ENCODE measurements at places on chromosomes 12 and 14.

DNA sequence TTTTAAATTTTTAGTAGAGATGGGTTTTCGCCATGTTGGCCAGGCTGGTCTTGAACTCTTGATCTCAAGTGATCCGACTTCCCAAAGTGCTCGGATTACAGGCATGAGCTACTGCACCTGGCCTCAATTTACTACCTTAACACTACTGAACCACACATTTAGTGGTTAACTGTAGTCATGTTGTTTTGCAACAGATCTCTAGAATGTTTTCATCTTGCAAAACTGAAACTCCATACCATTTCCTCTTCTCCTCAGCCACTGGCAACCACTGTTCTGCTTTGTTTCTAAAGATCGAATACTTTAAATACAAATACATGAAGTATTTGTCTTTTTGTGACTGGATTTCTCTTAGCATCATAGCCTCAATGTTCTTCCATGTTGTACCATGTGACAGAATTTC, 15.4 kb upstream of the SMCO2 start:
- no peak for DNase-seq

GRCh38 chr12:41008472-41008871, 179.6 kb upstream of the PDZRN4 start:
- no peak for DNase-seq

- DNase-seq, result no peak
Observed at GRCh38 chr14:90836692-90837063, 20.4 kb upstream of the TTC7B start.

GRCh38 chr12:25886396-25886795, 72.1 kb upstream of the RASSF8 start:
- DNase-seq, result no peak

- no peak for DNase-seq
Observed at GRCh38 chr12:104216521-104216924, 944 bp downstream of the TXNRD1 start.

- peak; percentile 31 for DNase-seq
Observed at GRCh38 chr14:38207736-38208617, at the start of gene SSTR1. SSTR1 (plus strand) TSS chr14:38207904; CDS start chr14:38209390, 1,486 bp downstream.

DNA sequence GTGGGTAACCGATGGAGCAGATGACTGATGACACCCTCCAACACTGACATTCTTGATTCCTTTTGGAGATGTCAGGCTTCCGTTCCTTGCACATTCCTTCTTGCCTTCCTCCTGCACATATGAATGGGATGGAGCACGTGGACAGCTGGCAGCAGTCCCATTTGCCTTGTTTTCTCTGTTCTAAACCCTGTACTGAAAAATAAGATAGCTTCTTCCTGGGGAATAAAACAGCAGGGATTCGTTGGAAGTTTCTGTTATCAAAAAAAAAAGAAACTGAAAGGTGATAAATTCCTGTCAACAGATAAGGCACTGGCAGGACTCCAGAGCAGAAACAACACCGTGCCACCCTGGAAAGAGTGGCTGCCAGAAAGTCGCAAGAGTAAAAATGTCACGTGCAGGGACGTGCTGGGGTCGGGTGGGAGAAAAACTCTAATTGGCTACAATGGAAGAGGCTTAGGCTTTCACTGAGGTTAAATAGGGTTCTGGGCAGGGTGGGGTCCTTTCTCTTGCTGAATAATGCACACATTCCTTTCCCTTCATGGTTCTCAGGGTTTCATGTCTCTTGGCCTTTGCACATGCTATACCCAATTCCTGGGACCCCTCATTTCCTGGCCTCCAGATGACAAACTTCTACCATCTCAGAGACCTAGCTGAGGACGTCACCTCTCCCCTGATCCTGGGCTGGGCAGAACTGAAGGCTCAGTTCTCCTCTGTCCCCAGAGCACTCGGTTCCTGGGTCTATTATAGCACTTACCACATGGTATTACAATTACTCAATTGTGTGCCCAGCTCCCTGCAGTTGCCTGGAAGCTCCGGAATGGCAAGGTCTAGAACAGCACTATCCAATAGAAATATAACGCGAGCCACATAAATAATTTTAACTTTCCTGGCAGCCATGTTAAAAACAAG, 7.0 kb upstream of the NUAK1 start:
- no peak for DNase-seq

- DNase-seq, result peak; percentile 76
Observed at GRCh38 chr12:101939856-101940265, 62.5 kb downstream of the DRAM1 start.

GRCh38 chr14:56413721-56414120, 165.9 kb upstream of the TMEM260 start:
- no peak for DNase-seq

DNA sequence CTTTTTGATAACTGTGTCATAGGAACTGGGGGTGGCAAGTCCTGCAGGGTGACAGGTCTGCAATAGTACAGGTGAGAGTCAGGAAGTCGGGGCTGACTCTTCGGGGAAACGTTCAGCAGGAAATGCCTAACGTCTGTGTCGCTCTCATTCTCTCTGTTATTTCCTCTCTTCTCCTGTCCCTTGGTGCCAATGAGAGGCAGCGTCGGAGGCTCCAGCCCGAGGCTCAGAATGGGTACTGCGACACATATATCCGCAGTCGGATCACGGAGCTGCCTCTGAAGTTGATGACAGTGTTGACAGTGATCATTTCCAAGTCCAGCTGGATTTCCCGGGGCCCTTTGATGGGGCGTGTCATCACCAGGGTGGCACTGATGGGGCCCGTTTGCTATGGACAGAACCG, 2.7 kb upstream of the TC2N start:
- DNase-seq, result no peak

DNA sequence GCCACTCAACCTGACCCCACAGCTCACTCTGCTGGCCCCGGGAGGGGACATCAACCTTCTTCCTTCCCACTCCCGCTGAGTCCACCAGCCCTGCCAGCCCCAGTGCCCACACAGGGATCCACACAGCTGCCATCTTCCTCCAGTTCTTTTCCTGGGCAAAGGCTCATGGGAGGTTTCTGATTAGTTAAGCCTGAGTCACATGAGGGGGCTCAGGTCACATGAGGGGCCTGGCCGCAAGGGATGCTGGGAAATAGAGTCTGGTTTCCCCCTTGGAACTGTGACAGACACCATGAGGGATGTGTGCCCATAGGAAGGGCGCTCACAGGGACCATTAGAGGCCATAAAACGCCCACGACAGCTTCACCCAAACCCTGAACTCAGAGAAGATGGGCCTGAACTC, 228.7 kb upstream of the SFSWAP start:
- no peak for DNase-seq

GRCh38 chr12:105348142-105348541, 17.7 kb downstream of the C12orf75 start:
- DNase-seq, result no peak

- peak; percentile 76 for DNase-seq
Observed at GRCh38 chr12:54251667-54252284, 28.1 kb downstream of the CBX5 start.

DNA sequence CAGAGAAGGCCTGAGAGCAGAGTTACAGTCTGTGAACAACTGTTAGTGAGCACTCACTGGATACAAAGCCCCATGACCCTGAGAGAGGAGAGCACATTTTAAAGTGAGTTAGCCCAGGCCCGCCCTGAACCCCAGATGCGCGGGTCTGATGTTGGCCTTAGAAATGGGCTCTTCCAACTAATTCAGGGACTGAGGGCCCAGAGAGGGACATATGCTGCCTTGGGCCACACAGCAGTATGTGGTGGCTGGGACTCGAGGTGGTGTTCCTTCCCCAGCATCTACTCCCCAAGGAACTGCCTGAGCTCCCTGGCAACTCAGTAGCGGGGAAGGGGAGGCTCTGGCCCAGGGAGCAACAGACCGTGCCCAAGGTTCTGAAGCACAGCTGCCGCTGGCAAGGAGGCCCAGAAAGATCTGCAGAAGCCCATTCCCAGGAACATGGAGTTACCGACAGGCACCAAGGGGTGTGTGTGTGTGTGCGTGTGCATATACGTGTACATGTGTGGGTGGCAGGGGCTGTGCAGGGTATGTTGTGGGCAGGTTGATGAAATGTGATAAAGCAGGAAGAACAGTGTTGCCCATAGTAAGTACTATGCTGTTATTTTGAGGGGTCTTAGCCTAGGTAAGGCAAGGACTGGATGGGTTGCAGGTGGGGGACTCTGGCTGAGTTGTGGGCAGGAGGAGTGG, 40.5 kb downstream of the KRT80 start:
- no peak for DNase-seq

DNA sequence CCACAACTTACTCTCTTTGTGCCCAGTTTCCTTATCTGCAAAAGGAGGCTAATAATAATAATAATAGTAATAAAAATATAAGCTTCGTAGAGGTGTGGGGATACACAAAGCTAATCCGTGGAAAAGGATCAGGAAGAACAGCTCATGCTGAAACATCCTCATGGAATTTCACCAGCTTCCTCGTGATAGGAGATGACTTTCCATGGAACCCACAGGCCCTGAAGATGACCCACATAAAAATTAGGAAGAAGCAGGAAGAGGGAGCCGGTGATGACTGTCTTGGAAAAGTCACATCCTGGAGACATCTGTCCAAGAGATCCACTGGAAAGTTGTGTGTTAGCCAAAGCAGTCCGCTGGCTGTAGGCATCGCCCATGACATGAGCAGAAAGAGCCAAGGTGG, 31.9 kb upstream of the FZD10 start:
- no peak for DNase-seq

DNA sequence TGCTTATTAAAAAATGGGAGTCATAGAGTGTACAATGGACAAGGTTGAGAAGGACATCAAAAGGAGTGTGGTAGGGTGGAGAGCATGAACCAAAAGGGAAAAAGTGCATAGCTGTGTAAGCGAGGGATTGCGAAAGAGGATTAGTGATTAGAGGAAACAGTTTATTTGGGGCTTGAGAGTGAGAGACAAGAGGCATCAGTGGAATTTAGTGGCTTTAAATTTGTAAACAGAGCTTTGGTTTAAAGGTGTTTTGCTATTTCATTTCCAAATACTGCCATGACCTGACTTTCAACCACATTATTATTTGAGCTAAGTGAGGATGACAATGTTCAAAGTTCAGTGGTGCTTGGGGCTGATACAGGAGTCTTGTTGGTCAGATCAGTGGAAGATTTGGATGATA, 53.4 kb downstream of the SLC16A7 start:
- DNase-seq, result no peak

DNA sequence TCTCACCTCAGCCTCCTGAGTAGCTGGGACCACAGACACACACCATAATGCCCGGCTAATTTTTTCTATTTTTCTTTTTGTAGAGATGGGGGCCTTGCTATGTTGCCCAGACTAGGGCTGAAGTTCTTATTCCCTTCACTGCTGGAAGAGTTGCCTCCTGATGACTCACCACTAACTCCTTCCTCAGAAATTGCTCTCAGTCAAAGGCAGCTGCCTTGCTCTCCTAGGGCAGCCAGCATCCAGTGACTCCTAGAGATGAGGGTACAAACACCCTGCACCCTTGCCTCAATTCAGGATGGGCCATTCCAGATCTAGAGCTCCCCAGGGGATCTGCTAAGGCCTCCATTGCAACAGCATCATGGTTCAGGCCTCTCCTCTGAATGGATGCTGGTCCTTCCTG, 54.0 kb upstream of the RASSF8 start:
- DNase-seq, result peak; percentile 54

- DNase-seq, result no peak
Observed at GRCh38 chr12:11920231-11920630, 150.5 kb upstream of the BCL2L14 start.

DNA sequence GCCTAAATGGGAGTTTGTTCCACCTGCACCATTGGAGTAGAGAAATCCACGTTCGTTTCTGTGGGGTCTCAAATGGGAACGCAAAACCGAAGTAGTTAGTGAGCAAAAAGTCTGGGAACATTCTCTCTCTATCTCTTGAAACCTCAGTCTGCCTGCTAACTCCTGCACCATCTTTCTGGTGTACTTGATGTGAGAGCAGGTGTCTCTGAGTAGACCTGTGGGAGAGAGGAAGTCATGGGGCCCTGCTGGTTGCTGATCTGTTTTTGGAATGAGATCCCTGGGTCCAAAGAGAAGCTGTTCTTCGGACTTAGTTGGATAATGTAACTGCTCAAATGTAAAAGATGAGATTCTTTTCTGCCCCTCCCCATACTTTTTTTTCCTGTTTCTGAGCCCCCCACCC, 57.3 kb downstream of the MAX start:
- DNase-seq, result no peak

DNA sequence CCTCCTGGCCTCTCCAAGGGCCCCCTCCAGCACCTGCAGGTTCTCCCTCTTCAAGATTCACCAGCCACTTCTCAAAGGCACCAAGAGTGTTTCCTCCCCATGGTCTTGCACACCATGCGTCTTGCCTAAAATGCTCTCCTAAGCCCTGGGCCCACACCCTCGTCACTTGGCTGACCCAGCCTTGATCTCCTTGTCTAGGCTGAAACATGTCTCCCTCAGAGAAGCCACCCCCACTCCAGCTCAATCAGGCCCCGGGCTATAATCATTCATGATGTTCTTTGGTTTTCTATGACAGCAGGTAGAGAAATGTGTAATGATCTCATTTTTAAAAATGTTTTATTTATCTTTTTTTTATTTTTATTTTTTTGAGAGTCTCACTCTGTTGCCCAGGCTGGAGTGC, 88.1 kb downstream of the EFCAB11 start:
- no peak for DNase-seq

DNA sequence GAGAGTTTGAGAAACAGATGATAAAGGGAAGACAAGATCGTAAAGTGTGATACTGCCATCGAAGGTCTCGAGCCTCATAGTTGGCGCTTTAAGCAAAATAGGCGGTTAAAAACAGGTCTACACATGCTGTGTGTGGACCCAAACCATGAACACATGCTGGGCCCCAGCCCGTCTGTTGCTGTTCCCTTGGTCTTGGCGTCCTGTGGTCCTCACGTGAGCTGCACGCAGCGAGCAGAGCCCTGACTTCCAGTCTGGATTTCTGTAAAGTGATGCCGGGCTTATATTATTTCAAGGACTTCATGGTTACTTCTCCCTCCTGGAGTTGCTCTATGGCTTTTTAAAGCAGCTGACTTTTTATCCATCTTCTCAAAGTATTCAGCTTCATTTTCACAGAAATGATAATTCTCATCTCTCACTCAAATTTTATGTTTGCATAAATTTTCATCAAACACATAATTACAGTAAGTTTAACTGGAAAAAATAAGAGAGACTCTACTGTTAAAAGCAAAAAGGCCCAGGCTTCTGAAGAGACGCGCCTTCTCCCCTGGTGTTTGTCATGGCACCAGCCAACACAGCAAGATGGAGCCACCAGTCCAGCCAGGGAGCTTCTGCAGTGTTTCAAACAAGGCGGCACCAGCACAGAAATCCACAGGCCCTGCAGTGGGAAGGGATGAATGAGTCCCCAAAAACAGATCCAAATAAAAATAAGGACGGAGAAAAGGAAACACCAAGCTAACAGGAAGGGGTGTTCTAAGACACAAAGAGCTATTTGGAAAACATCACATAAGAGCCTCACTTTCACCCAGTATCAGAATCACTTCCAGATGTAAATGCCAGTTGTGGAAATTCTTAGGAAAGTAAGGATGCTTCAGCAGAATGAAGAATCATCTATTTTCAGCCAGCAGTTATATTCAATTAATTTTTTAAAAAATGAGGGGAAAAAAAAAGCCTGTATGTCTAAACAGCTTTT, 24.9 kb downstream of the SFSWAP start:
- DNase-seq, result no peak

- DNase-seq, result no peak
Observed at GRCh38 chr12:92259291-92259690, 113.6 kb upstream of the BTG1 start.

- no peak for DNase-seq
Observed at GRCh38 chr14:82915381-82915780, 1381.7 kb upstream of the SEL1L start.

Measured in GM03348 (cell line).